Activated naive CD4-positive, alpha-beta T cell (primary cell): ENCODE measurements at places on chromosomes 12 and 14.
A peak's percentile ranks its signal among the peaks of the same experiment; 100 is the strongest.

DNA sequence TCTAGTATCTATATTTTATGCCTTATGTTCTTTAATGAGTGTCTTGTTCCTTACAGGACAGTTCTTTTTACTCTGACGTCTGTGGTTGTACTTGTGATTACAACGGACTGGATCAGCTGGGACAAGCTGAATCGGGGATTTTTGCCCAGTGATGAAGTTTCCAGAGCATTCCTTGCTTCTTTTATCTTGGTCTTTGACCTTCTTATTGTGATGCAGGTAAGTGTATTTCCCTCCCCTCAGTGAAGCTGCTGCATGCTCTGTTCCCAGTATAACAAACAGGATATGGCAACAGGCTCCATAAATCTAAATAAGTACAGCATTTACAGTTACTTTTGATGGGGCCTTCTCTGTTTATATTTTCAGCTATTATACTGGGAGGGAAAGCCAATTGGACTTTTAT is 463.6 kb downstream of the TMEM117 start:
- DNase-seq: no peak

- no peak for DNase-seq
Measured at GRCh38 chr12:7193674-7194073, 4.2 kb downstream of the PEX5 start.

- DNase-seq: no peak
Measured at GRCh38 chr12:70557583-70558191, 79.5 kb downstream of the PTPRB start.

DNA sequence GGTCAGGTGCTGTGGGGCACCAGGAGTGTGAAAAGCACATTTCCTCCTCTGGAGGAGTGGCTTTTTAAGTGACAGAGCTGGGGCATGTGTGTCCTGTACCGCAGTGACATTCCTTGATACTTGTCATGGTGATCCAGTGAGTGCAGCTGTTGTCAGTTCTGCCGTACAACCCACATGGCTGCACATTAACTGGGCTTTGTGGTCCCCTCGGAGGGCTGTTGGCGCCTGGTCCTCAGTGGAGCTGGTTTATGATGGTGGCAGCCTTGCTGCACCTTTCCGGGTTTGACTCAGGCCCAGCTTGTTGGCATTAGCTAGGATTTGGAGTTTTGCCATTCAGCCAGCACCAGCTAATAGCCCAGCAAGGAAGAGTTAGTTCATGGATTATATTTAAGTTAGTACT is 77.0 kb downstream of the SLC25A47 start:
- DNase-seq: no peak

- no peak for DNase-seq
Measured at GRCh38 chr12:110249716-110250225, 31.3 kb upstream of the ATP2A2 start.

GRCh38 chr12:112752303-112752702 is 39.2 kb upstream of the RPH3A start:
- no peak for DNase-seq

DNA sequence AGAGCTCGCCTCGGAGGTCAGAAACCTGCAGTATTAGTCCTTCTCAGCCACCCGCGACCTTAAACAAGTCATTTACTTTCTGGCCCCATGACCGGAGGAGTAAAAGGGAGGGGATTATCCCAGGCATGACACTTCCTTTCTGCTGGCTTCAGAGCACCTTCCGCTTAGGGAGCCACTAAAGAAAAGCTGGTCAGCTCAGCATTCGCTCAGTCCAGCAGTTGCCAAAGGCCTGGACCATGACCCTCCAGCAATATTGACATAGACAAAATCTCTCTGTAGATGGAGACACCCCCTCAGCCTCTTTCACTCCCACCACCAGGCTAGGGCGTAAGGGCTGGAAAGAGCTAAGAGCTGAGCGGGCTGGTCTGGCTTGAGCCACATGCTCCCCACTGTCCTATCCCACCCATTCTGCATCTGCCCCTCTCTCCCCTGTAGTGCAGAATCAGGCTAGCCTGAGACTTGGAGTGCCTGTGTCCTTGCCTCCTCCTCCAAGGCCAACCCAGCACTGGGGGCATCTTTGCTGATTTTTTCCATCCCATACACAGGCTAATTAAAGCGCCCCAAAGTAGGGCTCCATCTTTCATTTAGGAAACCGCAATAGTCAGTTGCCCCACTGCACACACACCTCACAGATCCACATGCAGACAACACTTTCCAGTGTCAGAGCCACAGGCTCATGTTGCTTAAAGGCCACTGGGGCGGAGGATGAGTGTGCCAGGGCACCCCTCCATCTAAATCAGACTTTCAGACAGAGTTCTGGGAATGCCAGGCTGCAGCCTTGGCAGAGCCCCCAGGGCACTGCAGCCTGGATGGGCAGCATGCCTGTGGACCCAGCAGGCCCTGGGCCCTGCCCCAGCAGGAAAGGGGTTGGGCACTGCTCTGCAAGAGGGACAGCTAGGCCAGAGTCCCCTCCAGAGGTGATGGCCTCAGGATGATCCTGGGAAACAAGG is 4.0 kb upstream of the CPNE6 start:
- DNase-seq: no peak

- no peak for DNase-seq
Measured at GRCh38 chr12:62217466-62218194, 42.6 kb upstream of the USP15 start.

GRCh38 chr12:74259199-74259598 is 278.4 kb upstream of the ATXN7L3B start:
- no peak for DNase-seq

- DNase-seq: peak; percentile 58
Measured at GRCh38 chr14:69151458-69152180, 1.3 kb downstream of the DCAF5 start.

DNA sequence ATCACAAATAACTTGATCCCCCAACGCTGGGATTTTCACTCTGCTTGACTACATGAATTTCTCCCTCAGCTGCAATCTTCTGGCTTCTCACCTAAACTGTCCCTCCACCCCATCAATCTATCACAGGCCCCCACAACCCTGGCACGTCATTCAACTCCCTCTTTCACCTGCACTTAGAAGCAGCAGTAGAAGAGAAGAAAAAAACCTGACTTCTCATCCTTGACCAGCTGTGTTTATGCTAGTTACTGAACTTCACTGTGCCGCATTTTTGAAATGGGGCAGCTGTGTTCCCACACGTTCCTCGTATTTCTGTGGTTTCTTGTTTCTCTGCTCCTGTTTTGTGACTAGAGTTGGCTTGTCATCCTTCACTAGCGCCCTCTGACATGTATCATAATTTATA is 35.0 kb downstream of the ITPR2 start:
- DNase-seq: no peak

DNA sequence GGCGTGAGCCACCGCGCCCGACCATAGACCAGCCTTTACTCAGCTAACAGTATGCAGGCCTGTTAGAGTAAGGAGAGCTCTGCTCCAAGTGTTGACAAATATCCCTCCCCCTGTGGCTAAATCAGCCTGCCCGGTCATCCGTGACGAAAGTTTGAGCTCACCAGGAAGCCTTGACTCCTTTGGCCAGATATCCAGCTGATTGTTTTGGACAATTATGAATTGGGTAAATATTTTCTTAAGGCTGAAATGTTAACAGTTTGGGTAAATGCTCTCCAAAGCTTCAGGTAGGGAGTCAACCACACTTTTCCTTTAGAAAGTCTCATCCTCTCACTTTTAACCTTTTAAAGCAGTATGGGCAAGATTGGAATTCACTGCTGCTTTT is 157.9 kb downstream of the PAWR start:
- no peak for DNase-seq

GRCh38 chr12:8734873-8735381 is 37.1 kb downstream of the RIMKLB start:
- DNase-seq: no peak

DNA sequence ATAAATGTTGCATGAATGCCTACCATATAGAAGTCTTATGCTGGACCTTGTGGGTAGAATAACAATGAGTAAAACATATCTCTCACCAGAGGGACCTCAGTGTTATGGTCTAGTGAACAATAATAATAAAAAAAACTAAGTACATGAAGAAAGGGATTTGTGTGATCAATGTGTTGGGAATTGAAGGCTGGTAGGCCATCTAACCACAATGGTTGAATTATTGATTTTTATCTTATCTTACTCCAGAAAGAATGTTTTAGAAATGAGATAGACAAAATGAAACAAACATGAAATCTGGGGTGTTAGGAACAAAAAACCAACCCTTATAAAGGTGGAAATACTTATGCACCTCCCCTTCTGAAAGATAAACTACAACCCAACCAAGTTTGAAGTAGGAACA is 243.9 kb upstream of the LRIG3 start:
- DNase-seq: no peak

- DNase-seq: no peak
Measured at GRCh38 chr12:28993720-28994119, 155.4 kb upstream of the FAR2 start.

- DNase-seq: no peak
Measured at GRCh38 chr14:26905229-26905628, 307.4 kb upstream of the NOVA1 start.

GRCh38 chr14:91032248-91032647 is 28.2 kb downstream of the RPS6KA5 start:
- no peak for DNase-seq

GRCh38 chr14:21072031-21072473 is 1.9 kb downstream of the ARHGEF40 start:
- DNase-seq: no peak

- DNase-seq: no peak
Measured at GRCh38 chr14:53055003-53055402, 98.1 kb downstream of the DDHD1 start.

DNA sequence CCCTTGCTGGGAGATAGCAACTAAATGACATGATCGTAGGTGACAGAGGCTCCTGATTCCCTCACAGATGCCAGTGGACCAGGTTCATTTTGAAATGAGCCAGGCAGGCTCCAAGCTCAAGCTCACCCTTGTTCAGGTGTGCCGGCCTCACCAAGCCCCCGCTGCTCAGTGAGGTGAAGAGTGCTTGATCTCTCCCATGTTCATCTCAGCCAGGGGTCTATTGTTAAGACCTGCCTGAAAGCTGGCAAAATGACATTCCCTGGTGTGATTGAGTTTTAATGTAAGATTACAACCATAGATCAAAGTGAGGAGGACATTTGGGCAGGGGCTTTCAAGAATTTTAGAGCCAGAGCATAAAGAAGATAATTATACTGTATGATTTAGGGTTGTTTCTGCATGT is 497.9 kb downstream of the EGLN3 start:
- DNase-seq: no peak

DNA sequence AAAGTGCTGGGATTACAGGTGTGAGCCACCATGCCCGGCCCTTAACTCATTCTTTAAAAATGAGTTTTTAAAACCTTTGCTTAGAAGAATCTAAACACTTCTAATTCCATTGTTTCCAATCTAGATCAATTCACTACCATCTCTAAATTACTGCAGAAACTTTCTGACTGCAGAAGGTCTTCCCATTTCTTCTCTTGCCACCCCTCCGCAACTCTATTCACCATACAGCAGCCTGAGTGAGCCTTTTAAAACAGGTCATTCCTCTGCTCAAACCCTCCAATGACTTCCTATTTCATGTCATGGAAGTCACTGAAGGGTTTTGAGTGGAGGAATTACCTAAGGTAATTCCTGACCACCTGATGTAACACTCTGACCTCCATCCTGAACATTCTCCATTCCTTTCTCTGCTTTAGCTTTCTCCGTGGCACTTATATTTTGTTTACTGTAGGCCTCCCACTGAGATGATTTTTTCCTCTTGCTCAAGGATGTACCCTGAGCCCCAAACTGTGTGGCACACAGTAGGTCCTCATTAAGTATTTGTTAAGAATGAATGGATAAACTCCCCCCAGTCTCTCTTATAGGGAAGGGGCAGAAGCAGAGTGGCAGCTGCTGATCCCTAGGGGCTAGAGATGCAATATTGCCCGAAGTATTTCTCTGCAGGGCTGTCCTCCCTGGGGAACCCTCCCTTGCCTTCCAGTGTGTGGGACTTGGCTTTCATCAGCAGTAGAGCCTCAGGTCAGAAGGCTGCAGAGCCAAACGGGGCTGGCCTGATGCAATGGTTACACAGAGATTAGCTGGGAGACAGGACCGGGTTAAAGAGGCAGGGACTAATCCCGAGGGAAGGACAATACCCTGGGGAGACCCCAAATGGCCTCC is 1.2 kb downstream of the DDIT3 start:
- no peak for DNase-seq

DNA sequence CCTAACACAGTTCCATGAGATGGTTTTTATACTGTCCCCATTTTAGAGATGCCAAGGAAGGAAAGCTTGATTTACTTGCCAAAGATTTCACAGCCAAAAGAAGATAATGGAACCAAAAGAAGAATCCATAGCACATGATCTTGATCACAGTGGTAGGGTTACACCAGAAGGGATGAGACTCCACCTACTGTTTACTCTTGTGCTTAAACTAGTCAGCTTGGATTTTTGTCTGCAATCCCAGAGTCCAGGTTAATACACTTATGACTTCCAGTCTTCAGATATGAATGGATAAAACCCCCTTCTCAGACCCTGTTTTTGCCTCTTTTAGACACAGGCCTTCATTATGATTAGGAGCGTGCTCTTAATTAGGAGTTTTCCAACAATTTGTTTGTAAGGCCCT is 454.2 kb downstream of the AEBP2 start:
- DNase-seq: no peak

DNA sequence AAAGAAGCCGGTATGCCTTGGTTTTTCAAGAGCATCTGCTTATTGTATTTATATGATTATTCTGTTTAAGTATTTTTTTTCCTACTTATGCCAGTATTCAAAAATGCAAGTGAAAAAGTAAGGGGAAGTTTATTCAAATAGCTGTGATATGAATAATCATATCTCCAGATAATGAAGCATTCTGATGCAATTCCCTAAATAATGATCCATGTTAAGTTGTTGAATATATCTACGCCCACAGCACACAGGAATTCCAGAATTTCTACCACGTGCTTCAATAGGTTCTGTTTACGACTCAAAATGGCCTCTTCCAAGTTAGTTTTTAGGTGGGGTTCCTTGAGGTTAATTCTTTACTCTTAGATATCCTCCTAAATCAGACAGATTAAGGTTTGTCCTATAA is 208.3 kb downstream of the NAV3 start:
- no peak for DNase-seq

DNA sequence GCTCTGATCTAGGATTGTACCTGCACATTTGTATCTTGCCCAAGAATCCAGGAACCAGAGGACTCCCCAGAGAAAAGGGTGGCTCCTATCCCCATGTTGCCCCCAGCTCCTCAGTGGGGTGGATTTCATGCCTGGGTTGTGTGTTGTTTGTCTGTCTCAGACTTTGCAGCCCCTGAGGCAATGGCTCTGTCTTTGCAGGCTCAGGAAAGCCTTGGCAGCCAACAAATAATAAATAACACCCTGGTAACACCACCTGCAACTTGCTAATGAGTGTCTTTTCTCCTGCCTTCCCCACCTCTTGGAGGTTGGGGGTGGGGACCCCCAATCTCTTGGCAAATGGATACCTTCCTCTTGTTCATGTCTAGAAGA is 65.2 kb upstream of the CISTR start:
- no peak for DNase-seq

- peak; percentile 13 for DNase-seq
Measured at GRCh38 chr12:10722502-10722904, 620 bp downstream of the YBX3 start.

- DNase-seq: no peak
Measured at GRCh38 chr14:67675219-67675582, 769 bp upstream of the VTI1B start.

GRCh38 chr12:54164387-54165145 is 24.2 kb downstream of the SMUG1 start:
- no peak for DNase-seq

GRCh38 chr12:96403870-96404269 is 3.6 kb upstream of the CDK17 start:
- DNase-seq: no peak

- DNase-seq: no peak
Measured at GRCh38 chr12:43914923-43915468, 79.1 kb downstream of the TMEM117 start.

GRCh38 chr14:65877624-65878023 is 465.1 kb downstream of the FUT8 start:
- no peak for DNase-seq
